ENCODE measurements at places on chromosomes 11 and 22.

GRCh38 chr11:47800759-47801158 is 33.6 kb upstream of the FNBP4 start:
- DNase-seq = no peak

DNA sequence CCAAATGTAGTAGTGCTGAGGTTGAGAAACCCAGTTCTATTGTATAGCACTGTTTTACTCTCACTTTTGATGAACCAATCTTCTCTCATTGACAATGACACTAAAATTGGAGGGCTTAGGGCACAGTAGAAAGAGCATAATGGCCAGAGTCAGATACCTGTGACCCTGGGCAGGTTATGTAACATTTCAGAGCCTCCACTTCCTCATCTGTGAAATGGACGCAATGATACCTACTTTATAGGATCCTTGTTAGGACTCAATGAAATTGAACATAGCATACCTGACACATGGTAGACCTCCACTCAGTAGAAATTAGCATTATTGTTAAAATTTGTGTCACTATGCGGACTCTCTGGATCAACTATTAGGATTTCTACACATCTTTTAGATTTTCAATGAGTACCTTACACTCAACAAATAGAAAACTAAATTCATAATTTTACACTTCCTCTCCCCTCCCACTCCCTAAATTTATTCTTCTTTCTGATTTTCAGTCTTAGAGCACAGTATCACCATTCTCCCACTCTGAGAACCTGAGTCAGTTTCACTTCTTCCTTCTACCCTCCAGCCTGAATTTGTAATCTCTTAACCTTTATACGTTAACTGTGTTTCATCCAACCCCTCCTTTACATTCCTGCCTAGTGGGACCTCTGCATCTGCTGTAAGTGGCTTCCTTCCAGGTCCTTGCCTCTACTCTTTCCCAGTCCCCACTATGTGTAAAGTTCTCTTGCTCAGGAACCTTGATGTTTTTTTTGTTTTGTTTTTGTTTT is 78.3 kb downstream of the MICAL2 start:
- no peak for DNase-seq

- no peak for DNase-seq
Observed at GRCh38 chr11:32861850-32862577, 30.6 kb upstream of the QSER1 start.

DNA sequence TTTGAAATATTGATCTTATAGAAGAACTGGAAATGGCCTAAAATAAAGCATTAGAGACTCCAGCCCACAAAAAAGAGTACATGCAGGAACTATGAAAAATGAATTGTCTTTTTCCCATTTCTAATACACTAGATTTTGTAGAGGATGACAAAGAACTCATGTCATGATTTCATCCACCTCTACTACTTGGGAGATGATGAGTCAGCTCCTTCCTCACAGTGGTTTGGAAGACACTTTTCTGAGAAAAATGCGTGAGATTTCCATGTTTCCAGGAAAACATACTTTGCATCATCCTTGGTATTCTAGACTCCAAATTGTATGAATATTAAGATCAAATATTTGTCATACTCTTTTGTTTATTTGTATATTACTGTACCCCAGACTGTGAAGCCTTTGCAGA is 500.5 kb downstream of the FAM181B start:
- no peak for DNase-seq

- no peak for DNase-seq
Observed at GRCh38 chr11:83438438-83438837, 152.3 kb upstream of the CCDC90B start.

DNA sequence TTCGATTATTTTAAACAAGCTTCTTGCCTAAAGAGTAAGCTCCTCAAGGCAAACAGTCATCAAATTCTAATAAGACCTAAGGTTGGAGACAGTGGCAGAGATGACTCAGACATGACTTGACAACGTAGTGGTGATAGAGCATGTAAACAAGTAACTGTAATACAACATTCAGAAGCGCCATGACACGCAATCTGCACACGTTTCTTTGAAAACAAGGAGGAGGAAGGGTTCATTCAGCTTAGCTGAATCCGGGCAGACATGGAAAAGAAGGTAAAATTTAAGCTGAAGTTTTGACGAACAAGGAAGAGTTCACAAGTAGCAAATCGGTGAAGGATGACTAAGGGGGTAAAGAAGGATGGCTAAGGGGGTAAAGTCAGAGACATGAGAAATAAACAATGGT is 152.4 kb upstream of the ZC3H12C start:
- DNase-seq = no peak

- DNase-seq = no peak
Observed at GRCh38 chr22:34841911-34842310, 224.0 kb upstream of the ISX start.

DNA sequence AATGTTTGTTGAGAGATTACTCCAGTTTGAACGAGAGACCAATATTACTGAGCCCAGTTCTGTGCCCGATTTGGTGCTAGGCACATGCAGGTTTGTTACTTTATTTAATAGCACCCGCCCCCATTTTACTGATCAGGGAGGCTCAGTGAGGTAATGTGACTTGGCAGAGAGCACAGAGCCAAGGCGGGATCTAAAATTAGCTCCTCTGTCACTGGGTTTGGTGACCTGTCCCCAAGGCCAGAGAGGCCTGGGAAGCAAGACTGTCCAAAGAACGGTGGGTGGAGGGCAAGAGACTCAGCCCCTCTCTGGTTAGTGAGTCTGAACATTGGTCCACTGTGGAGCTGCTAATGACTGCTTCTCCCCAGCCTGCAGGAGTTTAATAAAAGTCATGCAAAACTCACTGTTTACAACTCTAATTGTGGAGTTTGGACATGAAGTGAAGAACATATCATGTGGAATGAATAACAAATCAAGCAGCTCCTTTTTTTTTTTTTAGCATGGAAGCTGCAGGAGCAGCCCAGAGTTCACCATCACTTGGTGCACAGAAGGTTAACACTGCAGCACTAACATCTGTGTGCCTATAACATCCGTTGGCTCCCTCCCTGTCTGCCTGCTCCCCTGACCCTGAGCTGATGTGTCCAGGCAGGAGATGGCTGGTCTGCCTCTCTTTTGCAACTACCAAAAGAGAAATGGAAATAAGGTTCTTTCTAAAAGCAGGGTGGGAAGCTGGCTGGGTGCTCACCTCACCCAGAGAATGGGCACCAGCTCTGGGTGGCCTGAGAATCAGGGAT is 39.0 kb downstream of the CSNK2A3 start:
- DNase-seq = no peak

DNA sequence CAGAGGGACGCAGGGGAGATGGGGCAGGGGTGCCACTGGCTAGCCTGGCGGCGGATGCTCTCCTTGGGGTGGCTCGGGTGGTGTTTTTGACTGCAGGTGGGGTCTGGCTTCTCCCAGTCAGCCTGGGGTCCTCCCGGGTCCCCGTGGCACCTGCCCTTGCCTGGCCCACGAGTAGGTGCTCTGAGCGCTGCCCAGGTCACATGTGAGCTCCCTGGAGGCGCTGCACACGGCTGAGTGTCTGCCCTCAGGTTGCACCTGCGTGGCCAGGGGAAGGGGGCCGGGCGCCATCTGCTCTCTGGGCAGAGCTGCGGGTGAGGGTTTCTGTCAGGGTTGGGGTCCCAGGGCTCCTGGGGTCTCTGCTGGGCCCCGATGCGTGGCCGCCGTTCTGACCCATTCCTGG is 5.2 kb downstream of the TSPAN4 start:
- no peak for DNase-seq

DNA sequence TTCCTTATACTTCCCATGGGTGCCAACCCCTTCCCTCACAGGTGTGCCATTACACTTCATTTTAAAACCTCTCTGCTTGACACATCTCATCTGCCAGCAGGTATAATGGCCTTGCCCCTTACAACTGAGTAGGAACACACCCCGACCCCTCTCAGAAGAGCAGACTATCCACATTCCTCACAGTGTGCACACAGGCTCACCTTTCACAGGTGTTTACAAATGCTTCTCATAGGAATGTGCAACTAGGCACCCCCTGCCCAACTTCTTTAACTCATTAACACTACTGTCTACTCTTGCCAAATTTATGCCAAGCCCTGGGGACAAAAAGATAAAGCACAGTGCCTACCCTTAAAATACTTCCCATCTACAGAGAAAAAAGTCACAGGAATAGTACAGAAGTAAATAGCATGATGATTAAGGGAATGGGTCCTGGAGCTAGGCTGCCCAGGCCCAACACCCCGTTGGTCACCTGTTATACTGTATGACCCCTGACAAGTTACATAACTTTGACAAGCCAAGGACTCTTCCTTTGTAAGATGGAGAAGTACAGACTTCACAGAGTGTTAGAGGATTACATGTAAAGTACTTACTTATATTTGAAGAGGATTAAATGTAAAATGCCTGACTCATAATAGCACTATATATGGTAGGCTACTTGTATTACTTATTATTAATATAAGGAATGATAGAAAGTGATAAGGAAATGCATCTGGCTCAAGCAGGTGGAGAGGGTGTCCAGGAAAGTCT is 15.2 kb downstream of the TRIM3 start:
- DNase-seq = no peak

- DNase-seq = no peak
Observed at GRCh38 chr11:67301313-67301921, 1.9 kb upstream of the SSH3 start.

GRCh38 chr11:48125866-48126265 is 90.7 kb upstream of the OR4B1 start:
- DNase-seq = no peak

Measured in NCI-H2107 (cell line).